Ascending aorta (tissue), 2 donors: ENCODE measurements at places on chromosomes 5 and 9.
A peak's percentile ranks its signal among the peaks of the same experiment; 100 is the strongest.

- no peak for DNase-seq
These were observed 4.4 kb upstream of the DIAPH1 start for GRCh38 chr5:141623186-141623585.

DNA sequence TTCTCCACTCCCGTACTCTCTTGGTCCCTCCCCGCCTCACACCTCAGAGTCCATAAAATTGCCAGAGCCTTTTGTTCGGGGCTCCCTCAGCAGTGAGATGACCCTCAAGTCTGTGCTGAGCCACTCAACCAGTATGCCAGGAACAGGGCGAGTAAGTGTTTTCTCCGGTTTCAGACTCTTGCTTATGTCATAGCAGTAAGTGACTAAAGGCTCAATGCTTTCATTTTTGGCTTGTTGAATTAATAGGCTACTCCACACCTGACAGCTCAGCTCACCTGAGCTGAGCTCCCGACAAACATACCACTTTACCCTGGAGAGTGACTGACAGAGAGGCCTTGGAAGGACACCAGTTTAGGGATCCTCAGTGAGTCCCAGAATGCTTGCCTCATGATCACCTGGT lies 30.5 kb downstream of the PCSK1 start:
- no peak for DNase-seq

GRCh38 chr5:102959055-102959454 lies 160.9 kb downstream of the GIN1 start:
- DNase-seq, result no peak

GRCh38 chr5:35048910-35049309 lies 1.2 kb upstream of the AGXT2 start:
- no peak for DNase-seq

DNA sequence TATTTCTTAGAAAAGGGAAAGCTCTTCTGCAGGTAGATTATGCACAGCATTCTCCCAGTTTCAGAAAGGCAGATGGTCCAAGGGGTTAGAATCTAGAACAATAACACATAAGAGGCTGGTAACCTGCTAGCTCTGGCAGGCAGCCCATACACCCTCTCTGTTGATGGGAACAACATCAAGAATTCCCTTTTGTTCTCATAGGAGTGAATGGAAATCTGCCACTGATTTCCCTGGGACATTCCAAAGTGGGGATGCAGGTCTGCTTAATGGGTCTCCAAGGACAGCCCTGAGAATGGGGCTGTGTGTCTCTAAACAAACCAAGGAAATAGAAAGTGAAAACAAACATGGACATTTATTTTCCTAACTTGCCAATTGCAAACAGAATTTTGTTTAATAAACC lies 456.8 kb downstream of the EBF1 start:
- DNase-seq, result no peak

- no peak for DNase-seq
These were observed 969 bp downstream of the CLK4 start for GRCh38 chr5:178625679-178626483.

DNA sequence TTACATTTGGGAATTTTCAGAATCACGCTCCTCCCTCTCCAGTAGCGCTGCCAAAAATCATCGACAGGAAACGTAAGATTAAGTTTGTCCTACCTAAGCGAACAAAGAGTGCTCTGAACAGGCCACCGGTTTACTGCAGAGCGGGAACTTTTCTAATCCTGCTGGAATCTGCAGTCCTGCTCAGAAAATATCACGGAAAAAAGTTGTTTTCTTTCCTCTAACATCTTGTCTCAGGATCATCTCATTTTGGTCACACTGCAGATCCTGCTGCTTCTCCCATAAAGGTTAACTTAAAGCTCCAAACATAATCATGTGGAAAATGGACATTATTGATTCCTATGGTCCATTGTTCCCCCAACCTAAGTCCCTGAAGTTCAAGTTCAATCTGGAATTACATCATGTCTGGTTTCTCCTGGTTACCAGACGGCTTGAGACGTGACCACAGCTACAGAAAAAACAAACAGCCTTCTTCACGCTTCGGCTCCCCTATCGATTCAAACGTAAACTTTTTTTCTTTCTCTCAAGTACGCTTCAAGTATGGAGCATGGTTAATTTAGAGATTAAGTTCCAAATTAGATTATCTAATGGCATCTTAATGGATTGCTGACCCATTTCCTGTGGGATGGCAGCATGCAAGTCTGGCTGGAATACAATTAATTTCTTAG lies 217.6 kb downstream of the NFIB start:
- DNase-seq, result peak; percentile 73

DNA sequence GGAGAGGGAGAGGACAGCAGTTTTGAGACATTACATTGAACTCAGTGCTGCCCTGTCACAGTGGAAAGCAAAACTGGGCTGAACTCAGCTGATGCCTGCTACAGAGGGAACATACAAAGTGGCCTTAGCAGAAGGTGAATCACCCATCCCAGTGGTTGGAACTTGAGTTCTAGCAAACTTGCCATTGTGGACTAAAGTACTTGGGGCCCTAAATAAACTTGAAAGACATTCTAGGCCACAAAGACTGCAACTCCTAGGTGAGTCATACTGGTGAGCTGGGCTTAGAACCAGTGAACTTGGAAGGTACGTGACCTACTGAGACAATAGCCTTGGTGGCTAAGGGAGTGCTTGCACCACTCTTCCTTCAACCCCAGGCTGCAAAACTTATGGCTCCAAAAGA lies 155.7 kb upstream of the RIOK2 start:
- DNase-seq, result no peak

DNA sequence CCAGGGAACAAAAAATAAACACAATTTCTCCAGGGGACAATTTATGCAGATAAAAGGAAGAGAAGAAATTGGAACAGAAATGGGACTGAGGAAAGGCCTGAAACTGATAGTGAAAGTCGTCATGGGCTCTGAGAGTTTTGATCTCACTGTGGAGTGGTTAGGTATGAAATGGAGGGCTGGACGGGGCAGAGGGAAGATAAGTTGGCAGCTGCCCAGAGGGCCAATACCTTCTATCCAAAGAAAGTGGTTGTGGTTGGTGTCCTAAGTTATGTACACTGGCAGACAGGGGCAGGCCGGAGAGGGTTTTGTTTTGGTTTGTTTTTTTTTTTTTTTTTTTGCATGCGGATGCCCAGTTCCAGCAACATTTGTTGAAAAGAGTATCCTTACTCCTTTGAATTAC lies 46.1 kb downstream of the ZNF618 start:
- no peak for DNase-seq

- no peak for DNase-seq
These were observed 642.4 kb upstream of the C9orf72 start for GRCh38 chr9:28215536-28216299.

DNA sequence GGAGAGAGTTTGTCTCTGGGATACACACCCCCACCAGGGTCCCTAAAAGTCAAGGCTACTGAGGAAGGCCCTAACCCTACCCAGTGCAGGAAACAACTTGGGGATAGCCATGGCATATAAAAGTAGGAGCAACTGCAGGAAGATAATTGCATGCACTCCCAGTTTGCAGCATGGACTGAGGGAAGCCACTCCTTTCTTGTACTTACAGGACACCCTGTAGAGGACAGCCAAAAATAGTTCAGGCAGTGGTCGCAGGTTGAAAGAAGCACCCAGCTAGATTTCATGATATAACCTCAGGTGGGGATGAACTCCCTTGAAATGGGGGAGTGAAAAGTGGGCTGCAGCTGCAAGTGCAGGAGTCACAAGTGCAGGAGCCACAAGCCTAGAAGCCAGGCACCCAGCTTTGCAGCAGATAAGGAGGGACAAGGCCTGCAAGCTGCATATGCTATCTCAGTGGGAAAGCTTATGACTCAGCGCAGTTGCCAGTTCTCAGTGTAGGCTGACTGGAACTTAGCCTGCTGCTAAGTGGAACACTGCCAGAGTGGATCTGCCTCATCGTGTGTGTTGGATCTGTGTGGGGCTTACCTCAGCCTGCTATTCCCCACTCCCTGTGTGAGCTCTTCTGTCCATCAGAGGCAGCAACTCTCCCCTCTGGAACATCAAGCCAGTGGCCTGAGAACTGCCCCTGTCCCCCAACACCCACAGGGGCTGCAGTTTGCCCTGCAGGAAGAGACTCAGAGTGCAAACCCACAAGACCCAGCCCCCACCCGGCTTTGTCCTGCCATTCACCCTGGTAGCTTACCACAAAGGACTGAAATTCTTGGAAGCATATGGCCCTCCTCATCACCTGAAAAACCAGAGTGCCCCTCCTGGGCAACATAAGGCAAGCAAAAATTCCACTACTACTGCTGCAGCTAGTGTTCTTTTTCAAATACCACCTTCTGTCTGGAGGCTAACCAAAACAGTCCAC lies 42.7 kb downstream of the CYLC2 start:
- DNase-seq, result no peak

GRCh38 chr5:39186289-39186688 lies 33.1 kb downstream of the FYB1 start:
- no peak for DNase-seq

GRCh38 chr5:41095324-41096101 lies 24.4 kb upstream of the MROH2B start:
- no peak for DNase-seq

- no peak for DNase-seq
These were observed 70.4 kb downstream of the MVB12B start for GRCh38 chr9:126397056-126397455.

DNA sequence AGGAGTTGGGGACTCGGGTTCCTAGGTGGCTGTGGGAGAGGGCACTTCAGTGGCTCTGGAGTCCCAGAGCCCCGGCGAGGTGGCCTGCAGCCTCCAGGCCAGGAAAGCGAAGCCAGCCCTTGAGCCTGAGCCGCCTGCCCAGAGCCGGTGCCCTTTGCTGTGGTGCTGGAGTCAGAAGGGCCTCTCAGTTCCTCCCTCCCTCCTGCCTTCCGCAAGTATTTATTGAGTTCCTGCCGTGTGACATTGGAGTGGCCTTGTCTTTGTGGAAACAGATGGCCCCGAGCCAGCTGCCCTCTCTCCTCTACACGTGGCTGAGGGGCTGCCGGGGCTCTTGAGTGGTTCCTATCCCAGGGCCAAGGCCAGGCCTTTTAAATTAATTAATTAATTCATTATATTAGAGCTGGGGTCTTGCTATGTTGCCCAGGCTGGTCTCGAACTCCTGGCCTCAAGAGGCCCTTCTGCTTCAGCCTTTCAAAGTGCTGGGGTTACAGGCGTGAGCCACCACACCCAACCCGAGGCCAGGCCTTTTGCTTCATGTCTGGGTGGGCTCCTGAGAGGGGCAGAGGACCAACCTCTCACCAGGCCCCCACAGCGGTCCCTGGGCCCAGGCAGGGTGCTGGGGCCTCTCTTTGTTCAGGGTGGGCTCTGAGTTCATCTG lies 45.6 kb upstream of the IER5L start:
- no peak for DNase-seq

DNA sequence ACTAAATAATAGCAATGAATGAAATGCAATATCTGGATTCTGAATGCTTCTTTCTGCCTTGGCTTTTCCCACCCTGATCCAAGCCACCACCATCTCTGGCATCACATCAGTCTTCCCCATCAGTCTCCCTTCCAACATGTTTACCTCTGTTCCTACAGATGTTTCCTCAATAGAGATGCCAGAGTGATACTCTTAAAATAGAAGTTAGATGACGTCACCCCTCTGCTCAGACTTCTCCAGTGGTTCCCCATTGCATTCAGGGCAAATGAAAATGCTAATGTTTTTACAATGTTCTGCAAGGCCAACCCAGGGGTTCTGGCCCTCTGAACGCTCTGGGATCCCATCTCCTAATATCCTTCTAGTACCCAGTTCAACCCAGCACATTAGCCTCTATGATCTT lies 305.8 kb downstream of the TRIM32 start:
- no peak for DNase-seq

DNA sequence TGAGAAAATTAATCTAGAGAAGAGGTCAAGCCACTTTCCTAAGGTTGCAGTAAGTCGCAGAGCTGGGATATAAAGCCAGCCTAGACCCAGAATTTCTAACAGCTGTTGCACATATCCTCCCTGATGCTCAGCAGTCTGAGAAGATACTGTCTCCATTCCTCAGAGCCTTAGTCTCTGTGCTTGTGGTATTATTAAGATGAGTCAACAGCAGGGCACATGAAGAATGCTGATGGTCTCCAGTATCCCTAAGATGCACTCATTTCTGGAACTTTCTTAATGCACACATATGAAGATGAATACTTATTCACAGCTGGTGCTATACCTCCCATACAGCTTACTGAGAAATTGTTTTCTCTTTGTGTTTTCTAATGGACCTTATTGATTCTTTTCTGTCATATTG lies 32.5 kb downstream of the SGCD start:
- no peak for DNase-seq

GRCh38 chr9:37408933-37409710 lies 13.4 kb upstream of the GRHPR start:
- DNase-seq, result no peak

DNA sequence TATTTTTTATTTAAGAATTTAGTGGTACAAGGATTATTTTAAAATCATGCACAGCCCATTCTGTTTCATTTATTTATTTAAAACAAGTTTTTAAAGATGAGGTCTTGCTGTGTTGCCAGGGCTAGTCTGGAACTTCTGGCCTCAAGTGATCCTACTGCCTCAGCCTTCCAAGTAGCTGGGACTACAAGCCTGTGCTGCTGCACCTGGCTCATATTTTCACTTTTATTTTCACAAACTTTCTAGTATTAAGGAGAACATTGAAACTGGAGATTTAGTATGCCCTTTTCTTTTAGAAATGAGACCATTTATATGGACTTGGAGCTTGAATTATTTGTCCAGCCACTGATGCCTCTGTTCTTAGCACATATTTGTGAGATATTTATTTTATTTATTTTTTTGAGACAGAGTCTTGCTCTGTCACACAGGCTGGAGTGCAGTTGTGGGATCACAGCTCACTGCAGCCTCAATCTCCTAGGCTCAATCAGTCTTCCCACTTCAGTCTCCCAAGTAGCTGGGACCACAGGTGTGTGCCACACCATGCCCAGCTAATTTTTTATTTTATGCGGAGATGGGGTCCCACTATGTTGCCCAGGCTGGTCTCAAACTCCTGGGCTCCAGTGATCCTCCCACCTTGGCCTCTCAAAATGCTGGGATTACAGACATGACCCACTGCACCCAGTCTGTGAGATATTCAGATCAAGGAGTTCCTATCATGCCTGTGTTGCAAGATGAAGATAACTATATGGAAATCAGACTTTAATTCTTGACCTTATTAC lies 7.4 kb downstream of the DMXL1 start:
- no peak for DNase-seq

GRCh38 chr5:675871-676698 lies 17.1 kb downstream of the TPPP start:
- DNase-seq, result peak; percentile 44

GRCh38 chr9:89942643-89943042 lies 337.8 kb downstream of the GADD45G start:
- no peak for DNase-seq

DNA sequence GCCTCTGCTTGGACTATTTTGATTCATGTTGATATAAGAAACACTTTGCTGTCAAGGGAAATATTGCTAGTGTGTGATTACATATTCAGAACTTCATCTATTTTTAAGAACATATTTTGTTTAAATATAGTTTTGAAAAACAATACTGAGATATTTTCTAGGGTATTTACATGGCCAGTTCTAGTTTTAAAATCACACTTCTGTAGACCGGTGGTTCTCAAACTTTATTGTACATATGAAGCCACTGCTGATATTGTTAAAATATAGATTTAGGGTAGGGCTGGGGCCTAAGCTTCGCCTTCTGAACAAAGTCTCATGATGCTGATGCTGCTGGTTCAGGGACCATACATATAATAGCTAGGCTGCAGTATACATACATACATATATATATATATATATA lies 1000.0 kb downstream of the PTPRD start:
- no peak for DNase-seq

GRCh38 chr5:39376293-39376714 lies 12.0 kb upstream of the C9 start:
- no peak for DNase-seq
